Amygdala (tissue), 56 donors: ENCODE measurements at places on chromosomes 3 and 15.
A peak's percentile ranks its signal among the peaks of the same experiment; 100 is the strongest.

DNA sequence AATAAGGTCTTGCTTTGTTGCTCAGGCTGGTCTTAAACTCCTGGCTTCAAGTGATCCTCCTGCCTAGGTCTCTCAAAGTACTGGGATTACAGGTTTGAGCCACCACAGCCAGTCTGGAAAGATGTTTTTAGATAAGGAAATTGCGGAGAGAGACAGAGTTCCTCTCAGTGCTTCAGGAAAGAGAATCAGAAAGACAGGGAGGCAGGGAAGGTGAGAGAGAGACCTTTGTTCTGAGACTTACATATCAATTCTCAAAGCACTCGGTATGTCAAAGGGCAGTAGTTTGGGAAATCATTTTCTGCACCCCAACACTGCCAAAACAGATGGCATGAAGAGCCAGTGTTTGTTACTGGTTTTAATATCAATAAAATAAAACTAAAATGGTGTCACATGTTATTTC, 13.1 kb upstream of the GCNT3 start:
- DNase-seq, result no peak

DNA sequence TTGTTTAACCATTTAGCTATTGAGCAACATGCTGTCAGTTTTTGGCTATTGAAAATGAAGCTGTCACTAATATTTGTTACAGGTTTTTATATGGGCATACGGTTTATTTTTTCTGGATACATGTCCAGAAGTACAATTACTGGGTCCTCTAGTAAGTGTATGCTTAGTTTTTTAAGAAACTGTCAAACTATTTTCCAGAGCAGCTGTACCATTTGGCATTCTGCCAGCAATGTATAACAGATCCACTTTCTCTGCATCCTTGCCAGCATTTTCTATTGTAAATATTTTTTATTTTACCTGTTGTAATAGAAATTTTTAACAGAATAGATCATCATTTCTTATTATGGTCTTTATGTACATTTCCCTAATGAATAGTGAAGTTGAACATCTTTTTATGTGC, 658.8 kb downstream of the EDEM1 start:
- DNase-seq, result no peak

- DNase-seq, result no peak
Observed at GRCh38 chr3:125079675-125080045, 23.9 kb upstream of the HEG1 start.

- DNase-seq, result peak; percentile 2
Observed at GRCh38 chr3:62686503-62687294, 188.5 kb downstream of the CADPS start.

- no peak for DNase-seq
Observed at GRCh38 chr3:50658831-50659230, 15.9 kb upstream of the DOCK3 start.

GRCh38 chr15:98127586-98127985, 167.1 kb downstream of the ARRDC4 start:
- DNase-seq, result no peak

DNA sequence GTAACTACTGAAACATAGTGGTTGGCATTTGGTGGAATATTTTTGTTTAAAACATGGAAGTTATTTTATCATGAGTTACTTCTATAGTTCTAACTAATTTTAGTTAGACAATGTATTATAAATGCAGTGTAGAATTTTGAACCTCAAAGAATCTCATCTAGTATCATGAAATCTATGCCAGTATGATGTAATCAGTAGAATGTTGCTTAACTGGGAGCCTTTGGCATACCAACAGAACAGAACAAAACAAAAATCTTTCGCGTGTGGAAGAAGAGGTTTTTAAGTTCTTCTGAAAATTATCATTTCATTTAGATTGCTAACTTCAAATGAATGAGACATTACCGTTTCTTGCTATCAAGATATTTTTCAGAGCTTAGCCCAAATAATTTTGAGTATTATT, 98.4 kb upstream of the LRRFIP2 start:
- no peak for DNase-seq

DNA sequence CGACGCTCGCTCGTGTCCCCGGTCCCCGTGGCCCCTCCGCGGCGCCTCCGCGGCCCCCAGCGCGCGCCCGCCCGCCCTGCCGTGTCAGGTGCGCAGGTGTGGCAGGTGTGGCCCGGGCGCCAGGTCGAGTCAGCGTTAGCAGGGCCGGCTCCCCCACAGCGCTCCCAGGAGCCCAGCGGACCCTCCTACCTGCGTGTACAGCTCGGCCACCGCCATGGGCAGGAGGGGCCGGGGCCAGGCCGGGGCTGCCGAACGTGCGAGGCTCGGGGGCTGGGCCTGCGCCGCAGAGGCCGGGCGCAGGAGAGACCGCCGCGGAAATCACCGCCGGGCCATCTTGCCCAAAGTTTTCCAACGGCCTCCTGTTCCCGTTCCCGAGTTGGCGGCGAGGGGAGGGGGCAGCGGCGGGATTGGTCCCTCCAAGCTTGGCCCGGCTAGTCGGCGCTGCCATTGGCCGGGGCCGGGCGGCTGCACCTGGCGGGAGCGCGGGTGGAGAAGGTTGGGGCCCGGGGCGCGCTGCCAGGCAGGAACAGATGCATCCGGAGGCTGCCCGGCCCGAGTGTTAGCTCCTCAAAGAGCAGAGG, at the start of gene MYO5C:
MYO5C (minus strand) TSS at position 384 of the 581 bp plus-strand sequence; CDS start at position 216, 168 bp downstream.
- DNase-seq, result peak; percentile 51

DNA sequence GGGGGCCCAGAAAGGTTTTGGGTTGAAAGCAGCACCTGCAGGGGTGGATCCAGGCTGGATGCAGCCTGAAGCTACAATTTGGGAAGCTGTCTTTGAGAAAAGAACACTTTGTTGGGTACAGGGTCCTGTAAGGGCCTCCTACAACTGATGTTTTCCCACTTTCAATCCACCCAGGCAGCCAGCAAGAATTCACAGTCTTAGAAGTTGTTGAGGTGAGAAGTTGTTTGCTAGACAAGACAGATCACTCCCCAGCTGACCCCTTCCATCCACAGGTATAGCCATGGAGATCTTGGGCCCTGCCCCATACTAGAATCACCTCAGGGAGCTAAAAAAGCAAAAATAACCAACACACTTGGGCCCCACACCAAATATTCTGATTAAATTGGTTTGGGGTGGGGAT, 10.3 kb upstream of the SMAD6 start:
- no peak for DNase-seq

- no peak for DNase-seq
Observed at GRCh38 chr3:175111036-175111435, 251.9 kb downstream of the NAALADL2 start.

GRCh38 chr3:182713743-182714517, 79.4 kb upstream of the ATP11B start:
- DNase-seq, result no peak
